Hematopoietic multipotent progenitor cell (in vitro differentiated cells): ENCODE measurements at places on chromosomes 1 and 21.
A peak's percentile ranks its signal among the peaks of the same experiment; 100 is the strongest.

DNA sequence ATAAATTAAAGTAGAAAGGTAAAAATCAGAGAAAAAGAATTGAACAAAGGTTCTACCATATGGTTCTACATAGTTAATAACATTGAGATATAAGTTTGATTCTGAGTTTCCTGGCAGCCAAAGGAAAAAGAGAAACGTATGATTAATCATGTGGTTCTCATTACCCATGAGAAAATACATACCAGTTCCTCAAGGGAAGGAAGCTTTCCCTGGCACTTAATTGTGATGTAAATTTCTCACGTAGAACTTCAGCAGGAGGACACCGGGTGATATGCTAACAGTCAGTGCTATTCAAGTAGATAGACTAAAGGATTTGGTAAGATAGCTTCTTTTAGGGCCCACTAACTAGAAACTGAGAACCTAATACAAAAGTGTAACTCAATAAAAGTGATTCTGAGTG is 218.5 kb downstream of the NFIA start:
- DNase-seq: no peak

GRCh38 chr21:26943921-26944320 is 23.0 kb downstream of the ADAMTS5 start:
- no peak for DNase-seq

DNA sequence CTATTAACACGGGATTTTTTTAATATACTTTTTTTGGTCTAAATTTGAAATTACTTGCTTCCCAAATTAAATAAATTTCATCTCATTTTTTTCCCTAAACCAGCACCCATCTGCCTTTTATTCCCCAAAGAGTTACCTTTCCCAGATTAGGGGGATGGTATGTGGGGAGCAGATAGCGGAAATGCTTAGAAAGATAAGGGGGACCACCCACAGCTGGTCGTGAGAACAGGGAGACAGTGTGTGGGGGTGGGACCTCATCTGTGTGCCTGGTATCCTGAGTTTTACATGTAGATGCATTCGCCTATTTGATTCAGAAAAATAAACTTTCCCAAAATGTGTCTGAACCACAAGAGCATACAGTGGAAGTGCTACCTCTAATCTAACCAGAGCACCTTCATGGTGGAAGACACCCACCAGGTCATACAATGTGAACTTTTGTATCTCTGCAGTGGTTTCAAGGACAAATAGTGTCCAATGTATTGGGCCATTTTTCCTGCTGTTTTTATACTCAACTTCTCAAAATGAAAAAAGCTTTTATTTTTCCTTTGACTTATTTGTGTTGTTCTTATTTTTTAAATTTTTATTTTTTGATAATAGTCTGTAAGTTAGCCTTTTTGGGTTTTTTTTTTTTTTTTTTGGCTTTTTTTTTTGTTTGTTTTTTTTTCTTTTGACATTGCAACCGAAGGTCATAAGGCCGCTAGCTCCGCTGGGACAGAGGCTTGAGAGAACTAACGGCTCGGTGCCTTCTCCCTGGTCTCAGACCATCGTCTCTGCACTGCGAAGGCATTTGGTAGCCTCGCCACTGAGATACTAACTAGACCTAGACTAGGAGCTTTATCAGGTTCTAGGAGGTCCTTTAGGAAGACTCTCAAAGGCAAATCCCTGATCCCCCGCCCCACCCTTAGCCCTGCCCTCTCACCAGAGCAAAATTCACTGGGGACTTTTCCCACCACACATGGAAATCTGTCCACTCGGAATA is 263.2 kb downstream of the TM2D1 start:
- no peak for DNase-seq

- peak; percentile 73 for DNase-seq
Observed at GRCh38 chr21:35616090-35616489, 444.2 kb downstream of the SETD4 start.

GRCh38 chr1:67850611-67851075 is 17.4 kb upstream of the GNG12 start:
- no peak for DNase-seq

DNA sequence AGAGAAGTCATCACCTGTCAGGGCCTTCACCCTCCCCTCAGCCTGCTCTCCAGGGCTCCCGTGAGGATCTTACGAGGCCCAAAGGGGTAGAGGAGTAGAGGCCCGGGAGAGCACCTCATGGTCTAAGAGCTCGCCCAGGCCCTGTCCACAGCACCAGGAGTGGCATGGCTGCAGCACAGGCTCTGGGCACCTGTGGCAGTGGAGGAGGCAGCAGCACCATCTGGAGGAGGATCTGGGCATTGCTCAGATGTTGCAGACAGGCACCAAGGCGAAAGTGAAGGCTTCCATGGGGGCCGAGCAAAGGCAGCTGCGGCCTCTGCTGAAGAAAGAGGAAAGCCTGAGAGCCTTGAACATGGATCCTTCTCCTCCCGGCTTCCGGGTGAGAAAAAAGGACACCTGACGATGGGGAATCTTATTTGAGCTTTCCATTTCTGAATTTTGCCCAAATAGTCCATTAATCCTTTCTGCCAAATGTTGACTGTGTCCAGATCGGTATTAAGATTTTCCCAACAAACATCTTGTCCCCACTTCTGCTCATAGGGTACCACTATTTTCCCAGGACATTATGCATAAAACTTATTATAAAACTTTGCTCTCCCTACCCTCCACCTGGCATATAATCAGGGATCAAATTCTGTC is 604.7 kb downstream of the PTPRC start:
- DNase-seq: peak; percentile 71

GRCh38 chr1:45913183-45913683 is 109.8 kb downstream of the MAST2 start:
- no peak for DNase-seq

- no peak for DNase-seq
Observed at GRCh38 chr1:163169553-163169952, 33.2 kb downstream of the RGS5 start.

GRCh38 chr1:32650248-32650751 is at the start of gene ZBTB8OS:
Gene ZBTB8OS (minus strand): TSS chr1:32650550. CDS start chr1:32650529, 21 bp downstream.
- DNase-seq: peak; percentile 99

DNA sequence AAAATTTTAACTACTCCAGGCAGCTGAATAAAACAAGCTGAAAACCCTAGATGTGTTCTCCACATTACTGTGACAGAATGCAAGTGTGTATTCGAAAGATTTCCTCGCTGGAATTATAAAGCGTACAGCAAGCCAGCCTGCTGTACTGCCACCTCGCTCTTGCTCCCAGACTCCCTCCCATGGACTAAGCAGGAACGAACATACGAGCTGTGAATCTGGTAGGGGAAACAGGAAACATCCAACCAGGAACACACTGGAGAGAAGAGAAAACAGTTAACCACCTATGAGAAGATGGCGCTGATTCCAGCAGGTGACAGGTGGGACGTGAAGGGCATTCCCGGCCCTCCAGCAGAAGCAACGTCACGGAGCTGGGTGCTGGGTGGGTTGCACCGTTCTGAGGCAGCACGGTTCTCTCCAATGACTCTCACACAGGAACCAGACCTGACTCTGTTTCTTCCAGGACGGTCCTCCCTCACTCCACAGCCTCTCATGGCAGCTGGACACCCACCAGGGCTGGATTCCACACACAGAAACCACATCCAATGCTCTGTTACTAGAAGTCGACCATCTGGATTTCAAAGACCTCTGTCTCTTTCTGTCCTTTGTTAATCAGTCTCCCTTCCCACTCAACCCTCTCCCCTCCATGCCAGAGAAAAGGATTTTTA is 219.2 kb downstream of the RERE start:
- DNase-seq: no peak

DNA sequence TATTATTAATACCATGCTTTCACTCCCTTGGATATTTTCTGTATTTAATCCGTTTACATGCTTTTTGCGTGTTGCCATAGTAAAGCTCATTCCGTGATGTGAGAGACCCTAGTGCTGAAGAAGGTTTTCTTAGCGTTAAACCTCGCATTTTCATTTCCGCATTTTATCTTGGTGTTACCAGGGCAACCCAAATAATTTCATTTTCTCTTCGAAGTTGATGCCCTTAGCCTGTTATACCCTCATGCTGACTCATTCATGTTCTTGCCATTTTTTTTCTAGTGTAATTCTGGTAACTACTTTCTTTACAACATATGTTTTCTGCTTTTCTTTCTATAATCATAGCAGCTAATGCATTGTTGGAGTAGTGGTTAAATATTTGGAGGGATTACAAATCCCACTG is 37.2 kb downstream of the LRRC8C start:
- peak; percentile 63 for DNase-seq

DNA sequence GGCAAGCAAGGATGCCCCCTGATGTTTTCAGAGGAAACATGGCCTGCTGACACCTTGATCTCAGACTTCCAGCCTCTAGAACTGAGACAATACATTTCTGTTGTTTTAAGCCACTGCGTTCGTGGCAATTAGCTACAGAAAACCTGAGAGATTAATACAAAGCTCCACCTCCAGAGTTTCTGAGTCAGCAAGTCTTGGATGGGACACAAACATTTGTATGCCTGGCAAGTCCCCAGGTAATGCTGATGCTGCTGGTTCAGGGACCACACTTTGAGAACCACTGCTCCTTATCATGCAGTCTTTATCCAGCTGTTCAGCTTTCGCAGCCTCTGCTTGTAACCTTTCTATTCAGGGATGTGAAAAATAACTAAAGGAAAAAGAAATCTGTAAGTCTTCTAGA is 565.7 kb upstream of the PLXNA2 start:
- no peak for DNase-seq

DNA sequence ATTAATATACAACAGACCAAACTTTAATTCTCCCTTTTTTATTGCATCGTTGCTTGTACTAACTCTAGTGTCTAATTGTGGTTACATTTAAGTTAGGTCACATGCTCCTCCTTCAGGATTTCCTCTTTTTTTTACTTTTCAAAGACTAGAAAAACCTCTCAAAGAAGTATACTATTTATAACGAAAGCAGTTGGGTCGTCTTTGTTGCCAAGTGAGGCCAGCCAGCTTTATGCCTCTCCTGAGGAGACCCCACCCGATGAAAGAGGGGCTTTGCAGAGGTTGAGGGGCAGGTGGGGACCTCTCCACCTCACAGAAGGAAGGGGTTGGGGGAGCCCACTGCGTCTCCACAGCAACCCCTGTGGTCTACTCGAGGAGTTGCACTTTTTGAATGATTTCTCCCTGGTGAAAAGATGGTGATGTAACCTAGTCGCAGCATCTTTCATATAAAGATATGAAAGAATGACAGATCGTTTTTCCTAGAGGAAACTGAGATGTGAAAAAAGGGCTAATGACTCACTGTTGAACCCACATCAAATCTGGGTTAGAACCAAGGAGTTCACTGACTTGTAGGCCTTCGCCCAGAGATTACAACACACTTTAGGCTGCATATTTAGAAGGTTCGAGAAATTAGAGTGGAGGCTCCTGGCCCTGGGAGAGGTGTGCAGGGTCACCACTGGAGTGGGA is 6.4 kb downstream of the TGFB2 start:
- DNase-seq: peak; percentile 82

- DNase-seq: no peak
Observed at GRCh38 chr1:59703226-59703917, 111.4 kb upstream of the HOOK1 start.

DNA sequence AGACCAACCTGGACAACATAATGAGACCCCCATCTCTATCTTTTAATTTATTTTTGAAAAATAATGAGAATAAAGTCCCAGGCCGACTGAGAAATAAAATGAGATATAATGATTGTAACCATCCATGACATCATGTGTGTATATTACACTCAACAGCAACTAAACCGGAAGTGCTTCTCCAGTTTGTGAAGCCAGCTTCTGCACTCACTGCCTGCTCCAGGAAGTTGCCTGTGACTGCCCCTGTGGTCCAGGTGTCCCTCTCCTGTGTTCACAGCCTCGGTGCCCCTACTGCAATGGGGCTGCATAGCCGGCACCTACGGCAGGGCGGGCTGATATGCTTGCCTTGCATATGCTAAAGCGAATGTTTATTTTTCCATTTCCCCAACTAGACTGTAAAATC is 68.3 kb downstream of the SSBP3 start:
- DNase-seq: no peak

DNA sequence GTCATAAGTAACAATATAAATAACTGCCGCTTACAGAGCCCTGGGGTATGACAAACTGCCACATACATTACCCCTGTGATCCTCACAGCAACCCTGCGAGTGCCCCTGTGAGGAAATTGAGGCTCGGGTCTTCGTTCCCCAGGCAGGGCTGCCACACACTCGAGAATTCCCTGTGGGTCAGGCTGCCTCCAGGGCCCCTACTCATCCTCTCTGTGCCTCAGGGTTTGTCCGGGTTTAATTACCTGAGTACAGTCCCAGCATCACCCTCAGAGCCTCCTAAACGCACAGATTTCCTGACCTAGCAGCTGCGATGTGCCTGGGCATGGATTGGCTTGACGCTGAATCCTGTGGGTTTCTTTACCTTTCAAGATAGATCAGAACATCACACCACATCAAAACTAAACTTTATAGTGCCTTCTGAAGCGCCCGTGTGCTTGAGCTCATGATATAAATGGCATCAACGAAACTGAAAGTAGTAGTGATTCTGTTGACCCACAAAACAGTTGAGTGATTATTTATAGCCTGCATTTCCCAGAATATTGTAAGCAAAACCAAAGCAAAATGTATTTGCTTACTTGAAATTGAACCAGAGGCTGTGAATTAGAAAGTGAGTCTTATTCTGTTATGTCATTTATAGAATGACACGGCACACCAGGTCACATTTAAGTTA is 14.0 kb downstream of the SLC37A1 start:
- DNase-seq: peak; percentile 79

- no peak for DNase-seq
Observed at GRCh38 chr1:4768553-4768952, 114.1 kb downstream of the AJAP1 start.

- DNase-seq: no peak
Observed at GRCh38 chr1:7249516-7249915, 464.3 kb downstream of the CAMTA1 start.

- no peak for DNase-seq
Observed at GRCh38 chr1:70528590-70529333, 117.7 kb downstream of the CTH start.

DNA sequence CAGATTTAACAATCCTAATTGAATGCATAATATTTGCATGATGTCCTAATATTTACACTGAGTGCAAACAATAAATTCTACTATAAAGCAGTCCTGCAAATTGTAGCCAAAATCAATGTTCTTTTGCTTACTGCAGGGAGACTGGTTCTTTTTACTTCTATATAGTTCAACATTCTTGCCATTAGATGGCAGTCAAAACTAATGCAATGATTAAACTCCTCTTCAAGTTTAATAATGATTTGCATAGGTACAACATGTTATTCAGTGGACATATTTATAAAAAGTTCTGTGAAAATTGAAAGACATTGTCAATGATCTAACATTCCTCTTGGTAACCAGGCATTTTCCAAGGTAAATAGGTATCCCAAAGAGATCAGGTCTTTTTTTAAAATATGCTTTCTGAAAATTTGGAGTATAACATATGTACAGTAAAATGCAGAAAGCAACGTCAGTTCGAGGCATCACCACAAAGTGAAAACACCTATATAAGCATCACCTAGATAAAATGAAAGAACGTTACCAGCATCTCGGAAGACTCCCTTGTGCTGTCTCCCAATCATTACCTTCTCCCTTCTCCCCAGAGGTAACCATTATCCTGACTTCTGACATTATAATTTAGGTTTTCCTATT is 9.8 kb upstream of the FNBP1L start:
- no peak for DNase-seq

GRCh38 chr1:184752656-184753055 is 2.0 kb downstream of the EDEM3 start:
- no peak for DNase-seq
